ENCODE measurements at places on chromosomes 16 and 17.

GRCh38 chr17:70040336-70040735 is 34.7 kb upstream of the KCNJ16 start:
- no peak for DNase-seq

DNA sequence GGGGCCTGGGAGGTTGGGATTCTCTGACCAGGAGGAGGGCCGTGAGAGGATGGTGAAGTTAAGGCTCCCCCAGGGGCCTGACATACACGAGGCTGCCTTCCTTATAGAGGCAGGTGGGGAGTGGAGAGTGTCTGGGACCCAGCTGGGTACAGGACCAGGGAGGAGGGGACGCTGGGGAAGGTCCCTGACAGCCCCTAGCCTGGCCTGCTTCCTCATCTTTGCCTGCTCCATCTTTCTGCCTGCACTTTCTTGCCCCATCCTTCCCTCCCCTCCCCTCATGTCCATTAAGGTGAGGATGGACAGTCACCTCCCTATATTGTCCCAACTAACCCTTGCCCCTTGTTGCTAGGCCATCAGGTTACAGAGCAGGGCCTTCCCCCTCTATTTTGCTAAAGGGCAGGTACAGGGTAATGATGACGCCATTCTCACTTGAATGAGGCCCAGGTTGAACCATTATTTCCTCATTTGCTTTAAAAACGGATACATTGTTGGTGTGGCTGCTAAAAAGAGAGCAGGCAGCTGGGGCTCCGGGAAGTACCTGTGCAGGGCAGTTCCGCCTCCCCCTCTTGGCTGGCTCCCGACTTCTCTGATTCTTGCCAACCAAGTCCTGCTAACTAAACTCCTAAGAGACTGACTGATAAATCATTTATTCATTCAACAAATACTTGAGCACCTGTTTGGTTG is 1.3 kb downstream of the C17orf99 start:
- no peak for DNase-seq

- DNase-seq = no peak
These were observed 10.4 kb upstream of the SMIM5 start for GRCh38 chr17:75622771-75623273.

GRCh38 chr17:31587462-31587861 is 196.0 kb downstream of the RAB11FIP4 start:
- no peak for DNase-seq

DNA sequence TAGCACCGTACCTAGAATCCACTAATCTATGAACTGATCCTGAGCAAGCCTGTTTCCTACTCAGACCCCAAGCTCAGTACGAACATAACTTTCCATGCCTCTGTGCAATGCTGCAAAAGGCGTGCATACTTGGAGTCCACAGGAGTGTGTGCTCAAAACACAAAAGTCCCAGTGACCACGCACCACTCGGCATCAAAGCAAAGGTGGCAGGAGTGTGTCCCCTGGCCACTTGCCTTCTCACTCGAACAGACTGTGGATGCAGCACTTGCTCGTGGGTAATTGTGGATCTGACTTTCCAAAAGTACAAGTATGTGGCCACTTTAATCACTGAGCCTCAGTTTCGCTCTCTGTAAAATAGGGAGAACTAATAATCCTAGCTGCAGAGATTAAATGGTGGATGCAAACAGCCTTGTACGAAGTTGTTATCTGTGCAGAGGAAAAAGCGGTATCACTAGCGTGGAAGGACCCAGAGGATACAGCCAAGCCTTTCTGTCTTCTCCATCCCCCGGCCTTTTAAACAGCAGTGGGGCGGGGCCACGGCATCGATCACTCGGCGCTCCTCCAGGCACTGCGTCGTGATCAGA is 311 bp upstream of the KDM8 start:
- no peak for DNase-seq

- no peak for DNase-seq
These were observed 50.7 kb upstream of the DOC2B start for GRCh38 chr17:231966-232807.

- DNase-seq = no peak
These were observed 56.6 kb downstream of the TEKT5 start for GRCh38 chr16:10638101-10638500.

- no peak for DNase-seq
These were observed 181.4 kb downstream of the ENGASE start for GRCh38 chr17:79255926-79256585.

- no peak for DNase-seq
These were observed 33.9 kb downstream of the PLD6 start for GRCh38 chr17:17172001-17172939.

- peak; percentile 6 for DNase-seq
These were observed 426.7 kb upstream of the MAF start for GRCh38 chr16:80027007-80027965.

All from hypothalamus (tissue), 51 donors.